Stimulated activated CD8-positive, alpha-beta memory T cell treated with anti-CD3 and anti-CD28 coated beads, Interleukin-12 subunit alpha, Interleukin-12 subunit beta, amount 100 ng/mL, for 1 hour (primary cell): ENCODE measurements at places on chromosomes 16 and 17.

GRCh38 chr17:78422267-78422605 is 43.8 kb downstream of the PGS1 start:
- no peak for DNase-seq

- DNase-seq, result no peak
Observed at GRCh38 chr16:50474138-50474537, 74.1 kb upstream of the NKD1 start.

DNA sequence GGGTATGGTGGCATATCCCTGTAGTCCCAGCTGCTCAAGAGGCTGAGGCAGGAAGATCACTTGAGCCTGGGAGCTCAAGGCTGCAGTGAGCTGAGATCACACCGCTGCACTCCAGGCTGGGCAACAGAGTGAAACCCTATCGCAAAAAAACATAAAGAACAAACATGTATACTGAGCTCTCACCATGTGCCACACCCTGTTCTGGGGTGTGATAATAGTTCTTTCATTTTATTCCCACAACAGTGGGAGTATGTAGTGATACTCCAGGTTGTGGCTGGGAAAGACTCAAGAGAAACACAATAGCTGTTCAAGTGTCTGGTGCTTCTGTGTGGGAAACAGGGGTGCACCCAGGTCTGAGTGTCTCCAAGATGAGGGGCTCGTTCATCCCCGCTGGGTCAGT is 90.7 kb downstream of the SOCS1 start:
- DNase-seq, result no peak

DNA sequence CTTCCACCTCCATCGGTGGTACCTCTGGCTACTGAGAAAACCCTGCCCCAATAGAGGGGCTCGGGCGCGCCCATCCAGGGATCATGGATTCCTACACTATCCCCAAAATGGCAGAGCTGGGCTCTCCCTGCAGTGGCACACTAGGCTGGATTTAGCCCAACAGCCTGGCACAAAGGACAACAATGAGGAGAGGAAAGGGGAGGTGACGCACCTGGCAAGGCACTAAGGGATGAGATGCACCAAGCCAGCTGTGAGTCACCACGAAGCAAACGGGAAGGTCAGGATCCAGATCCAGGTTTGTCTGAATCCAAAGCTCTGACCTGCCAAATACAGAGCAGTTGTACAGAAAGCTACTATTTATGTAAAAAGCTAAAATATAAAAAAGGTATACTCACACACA is 18.1 kb downstream of the UBE2O start:
- no peak for DNase-seq

- DNase-seq, result no peak
Observed at GRCh38 chr16:69482410-69482991, 58.1 kb downstream of the CYB5B start.

DNA sequence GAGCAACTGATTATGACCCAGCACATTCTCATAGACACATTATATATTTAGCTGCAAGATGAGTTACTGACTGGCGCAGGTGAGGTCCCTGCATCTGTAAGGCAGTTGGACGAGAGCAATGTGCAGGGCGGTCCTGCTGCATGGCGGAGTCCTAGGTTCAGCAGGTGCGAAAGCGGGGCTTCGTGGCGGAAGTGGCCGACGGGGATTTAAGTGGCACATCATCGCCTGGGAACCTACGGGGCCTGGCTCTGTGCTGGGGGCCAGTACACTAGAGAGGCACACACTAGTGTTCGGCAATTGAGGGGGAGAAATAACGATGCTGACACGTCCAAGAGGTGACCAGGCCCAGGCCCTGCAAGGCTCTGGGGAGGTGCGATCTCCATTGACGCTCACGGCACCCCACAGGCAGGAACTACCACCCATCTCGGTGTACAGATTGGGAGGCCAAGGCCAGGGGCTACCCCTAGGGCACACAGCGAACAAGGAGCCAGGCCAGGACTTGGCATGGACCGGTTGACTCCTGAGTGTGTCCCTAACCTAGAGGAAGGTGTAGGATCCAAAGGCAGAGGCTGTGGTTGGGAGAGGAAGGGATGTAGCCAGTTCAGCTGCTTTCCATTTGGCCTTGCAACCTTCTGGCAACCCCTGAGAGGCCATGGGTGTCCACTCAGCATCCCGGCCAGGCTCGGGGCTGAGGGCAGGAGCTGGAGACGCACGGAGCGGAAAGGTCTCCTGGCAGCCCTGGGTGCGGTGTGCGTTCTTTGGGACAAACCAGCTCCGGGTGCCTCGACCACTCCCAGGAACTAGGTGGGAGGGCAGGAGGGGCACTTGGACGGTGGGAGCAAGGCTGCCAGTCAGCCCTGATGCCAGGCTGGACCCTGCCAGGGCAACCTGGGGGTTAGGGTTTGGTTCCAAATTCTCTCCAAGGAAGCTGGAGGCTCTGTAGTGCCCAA is 103.9 kb upstream of the CREBBP start:
- no peak for DNase-seq

GRCh38 chr16:80056324-80056723 is 455.8 kb upstream of the MAF start:
- DNase-seq, result no peak

DNA sequence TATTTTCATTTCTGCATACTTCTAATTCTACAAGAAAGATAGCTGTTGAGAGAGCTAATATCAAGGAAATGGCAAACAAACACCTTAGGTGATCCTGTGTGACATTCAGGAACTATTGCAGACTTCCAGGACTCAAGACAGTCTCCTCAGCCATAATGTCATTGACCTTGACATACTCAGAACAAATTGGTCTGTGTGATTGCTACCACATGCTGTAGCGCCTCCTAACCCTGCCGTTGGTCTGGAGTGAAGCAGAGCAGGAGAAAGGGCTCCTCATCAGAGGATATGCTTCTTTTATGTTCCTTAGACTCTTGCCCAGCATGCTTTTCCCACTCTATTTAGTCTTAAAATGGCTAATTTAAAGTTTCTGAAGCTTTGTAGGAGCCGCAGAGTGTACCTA is 194.2 kb upstream of the TBX2 start:
- no peak for DNase-seq

DNA sequence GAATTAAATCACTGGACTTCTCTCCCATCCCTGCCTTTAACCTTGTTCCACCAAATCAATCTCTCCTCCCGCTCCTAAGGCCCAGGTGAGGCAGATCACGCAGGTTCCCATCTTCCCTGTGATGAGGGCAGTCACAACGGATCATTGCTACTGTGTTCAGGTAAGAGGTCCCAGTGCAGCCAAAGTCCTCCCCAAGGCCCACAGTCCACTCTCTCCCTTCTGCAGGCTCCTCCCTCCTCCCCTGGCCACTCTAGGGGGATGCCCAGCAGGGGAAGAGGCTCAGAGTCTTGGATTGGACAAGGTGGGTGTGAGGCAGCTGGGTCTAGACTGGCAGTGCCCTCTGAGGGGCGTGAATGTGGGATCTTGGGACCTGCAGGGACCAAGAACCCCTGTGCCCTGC is 2.6 kb upstream of the ADGRG3 start:
- DNase-seq, result no peak

GRCh38 chr16:89001117-89002027 is 24.4 kb upstream of the CBFA2T3 start:
- DNase-seq, result no peak

GRCh38 chr17:55356434-55357328 is 65.0 kb downstream of the MMD start:
- peak; percentile 51 for DNase-seq

DNA sequence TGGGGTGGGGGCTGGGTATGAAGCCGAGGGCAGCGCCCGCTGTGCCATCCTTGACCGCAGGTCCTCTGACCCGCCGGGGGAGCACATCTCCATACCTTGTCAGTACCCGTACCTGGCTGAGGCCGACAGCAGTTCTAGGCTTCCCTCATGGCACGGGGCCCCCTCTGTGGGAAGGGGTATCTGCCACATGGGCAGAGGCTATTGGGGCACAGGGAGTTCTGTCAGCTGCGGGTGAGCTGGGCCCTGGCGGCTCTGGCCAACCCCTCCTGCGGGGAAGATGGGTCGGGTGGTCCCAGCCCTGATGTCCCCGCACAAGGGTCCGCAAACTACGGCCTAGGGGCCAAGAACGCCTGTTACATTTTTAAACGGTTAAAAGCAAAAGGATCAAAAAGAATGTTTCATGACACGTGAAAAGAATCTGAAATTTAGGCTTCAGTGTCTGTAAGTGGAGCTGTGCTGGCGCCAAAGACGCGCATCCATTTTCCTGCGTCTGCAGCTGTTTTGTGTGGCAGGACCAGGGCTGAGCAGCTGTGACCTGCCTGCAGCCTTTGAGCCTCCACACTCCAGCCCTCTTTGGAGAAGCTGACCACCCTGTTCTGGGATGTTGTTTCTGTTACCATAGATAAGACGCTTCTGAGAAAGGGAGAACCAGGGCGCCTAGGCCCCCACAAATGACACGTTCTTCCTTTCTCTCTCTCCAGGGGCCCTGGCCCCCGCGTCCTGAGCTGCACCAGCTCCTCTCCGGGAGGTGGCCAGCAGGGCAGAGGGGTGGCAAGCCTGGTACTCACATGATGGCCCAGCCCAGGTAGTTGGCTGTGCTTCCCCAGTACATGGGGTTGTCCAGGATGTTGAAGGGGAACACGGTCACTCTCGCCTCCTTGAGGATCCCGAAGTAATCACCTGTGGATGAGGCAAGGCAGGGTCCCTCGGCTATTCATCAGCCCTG is 12.7 kb upstream of the RASD1 start:
- DNase-seq, result no peak

DNA sequence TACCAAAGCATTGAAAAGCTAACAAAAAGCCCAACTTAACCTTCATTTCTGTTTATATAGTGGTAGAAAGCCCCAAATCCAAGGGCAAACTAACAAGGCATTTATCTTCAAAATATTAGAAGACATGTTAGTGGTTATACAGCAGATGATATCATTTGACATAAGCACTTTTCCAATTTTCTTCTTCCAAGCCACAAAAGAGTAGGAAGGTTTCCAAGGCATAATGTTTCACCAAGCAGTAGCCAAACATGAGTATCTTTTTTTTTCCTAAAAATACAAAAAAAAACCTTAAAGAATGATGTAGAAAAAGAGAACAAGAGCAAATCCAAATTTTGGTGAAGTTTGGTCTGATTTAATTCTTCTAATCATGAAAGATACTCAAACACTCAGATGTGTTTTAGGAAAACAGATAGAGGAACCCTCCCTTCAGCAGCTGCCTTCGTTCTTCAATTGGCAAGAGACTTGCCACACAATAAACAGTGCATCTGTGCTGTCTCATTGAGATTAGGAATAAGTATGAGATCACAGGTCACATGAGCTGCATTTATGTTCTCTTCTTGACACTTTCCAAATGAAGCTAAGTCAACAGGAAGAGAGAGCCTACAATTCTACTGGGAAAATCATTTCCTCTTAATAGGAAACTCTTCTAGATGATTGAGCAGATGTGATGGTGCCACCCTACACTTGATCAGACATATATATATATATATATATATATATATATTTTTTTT is 106.7 kb downstream of the TTC19 start:
- DNase-seq, result no peak

DNA sequence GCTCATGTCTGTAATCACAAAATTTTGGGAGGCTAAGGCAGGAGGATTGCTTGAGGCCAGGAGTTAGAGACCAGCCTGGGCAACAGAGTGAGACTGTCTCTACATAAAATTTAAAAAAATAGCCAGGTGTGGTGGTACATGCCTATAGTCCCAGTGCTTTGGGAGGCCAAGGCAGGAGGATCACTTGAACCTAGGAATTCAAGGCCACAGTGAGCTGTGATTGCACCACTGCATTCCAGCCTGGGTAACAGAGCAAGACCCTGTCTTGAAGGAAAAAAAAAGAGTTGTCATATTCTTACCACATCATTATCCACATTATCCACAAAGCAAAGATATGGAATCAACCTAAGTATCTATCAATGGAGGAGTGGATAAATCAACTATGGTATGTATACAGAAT is 21.0 kb upstream of the MAPK3 start:
- no peak for DNase-seq

DNA sequence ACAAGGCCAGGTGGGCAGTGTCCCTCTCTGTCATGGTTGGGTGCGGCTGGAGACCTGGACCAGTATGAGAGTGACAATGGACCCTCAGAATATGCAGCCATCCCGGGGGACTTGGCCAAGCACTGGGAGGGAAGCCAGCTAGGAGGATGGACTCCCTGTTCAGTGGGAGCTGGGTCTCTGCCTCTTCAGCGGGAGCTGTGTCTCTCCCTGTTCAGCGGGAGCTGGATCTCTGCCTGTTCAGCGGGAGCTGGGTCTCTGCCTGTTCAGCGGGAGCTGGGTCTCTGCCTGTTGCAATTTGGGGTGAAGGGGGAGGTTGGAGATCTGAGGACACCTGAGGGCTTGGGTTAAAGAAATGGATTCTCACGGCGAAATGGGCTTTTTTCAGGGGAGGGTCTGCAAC is 3.8 kb upstream of the PRSS33 start:
- DNase-seq, result no peak

- DNase-seq, result no peak
Observed at GRCh38 chr16:82201351-82201750, 31.3 kb upstream of the MPHOSPH6 start.

- DNase-seq, result no peak
Observed at GRCh38 chr17:65593855-65594845, 32.7 kb upstream of the AXIN2 start.

GRCh38 chr17:74176546-74177001 is 26.9 kb upstream of the RPL38 start:
- DNase-seq, result no peak

DNA sequence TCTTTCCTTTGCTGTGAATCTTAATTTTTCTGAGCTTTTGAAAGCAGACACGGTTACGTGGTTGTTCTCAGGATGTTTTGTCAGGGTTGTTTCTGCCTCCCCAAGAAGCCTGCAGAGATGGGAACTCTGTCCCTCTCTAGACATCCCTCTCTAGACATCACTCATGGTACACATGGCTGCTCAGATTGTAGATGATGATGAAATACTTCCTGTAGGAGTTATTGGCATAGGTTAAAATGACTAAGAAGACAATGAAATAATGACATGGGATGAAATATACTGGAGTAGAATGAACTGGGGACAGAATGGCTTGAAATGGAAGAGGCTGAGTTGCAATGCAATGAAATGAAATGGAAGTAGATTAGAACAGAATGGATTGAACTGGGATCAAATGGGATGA is 253.4 kb downstream of the SHISA9 start:
- DNase-seq, result no peak

DNA sequence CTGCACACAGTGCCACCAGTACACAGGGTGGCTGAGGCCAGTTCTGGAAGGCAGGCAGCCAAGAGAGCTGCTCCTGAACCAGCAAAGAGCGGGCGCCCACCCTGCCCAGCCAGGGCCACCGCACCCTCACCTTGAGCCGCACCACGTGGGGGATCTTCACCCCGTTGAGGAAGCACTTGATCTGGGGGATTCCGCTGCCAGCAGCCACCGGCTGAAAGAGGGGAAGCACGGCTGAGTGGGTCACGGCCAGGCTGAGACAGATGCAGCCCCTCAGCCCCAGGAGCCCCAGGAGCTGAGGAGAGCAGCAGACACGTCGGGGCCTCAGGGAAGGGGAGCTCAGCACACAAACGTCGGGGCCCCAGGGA is 14.6 kb upstream of the CCDC154 start:
- DNase-seq, result no peak

- DNase-seq, result no peak
Observed at GRCh38 chr17:49242813-49243212, 12.2 kb upstream of the PHOSPHO1 start.

DNA sequence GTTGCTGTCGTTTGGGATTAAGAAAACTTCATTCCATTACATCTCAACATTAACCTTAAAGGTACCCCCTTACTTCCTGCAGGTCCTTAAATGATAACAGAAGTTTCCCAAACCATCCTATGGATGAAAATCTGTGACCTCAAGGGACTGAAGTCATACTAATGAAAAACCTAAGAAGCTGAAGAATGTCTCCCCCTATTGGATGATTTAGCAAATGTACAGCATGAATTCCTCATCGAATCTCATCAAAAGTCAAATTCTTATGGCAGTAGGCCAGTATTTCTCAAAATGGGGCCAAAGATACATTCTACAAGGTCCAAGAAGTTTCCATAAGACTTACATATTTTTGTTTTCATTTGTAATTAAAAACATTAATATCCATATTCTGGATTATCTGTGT is 13.5 kb downstream of the SCO1 start:
- no peak for DNase-seq
